ENCODE measurements at places on chromosomes 16 and 17.

GRCh38 chr16:80707686-80708085, 96.7 kb downstream of the CDYL2 start:
- DNase-seq: no peak

DNA sequence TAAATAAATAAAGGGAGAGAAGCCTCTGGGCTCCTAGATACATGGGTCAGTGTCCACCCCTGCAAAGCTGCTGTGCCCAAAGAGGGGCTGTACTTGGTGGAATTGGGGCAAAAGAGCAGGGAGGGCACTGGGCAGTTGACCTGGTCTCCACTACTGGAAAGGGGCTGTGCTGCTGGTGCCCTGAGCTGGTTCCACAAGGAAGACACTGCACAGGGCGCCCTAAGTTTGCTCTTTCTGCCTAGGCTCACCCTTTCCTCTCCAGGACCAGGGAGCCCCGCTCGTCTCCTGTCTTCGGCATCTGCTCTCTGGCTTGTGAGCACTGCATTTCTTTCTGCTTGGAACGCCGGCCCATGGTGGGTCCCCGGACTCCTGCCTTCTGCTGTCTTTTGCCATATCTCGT, 161.9 kb downstream of the SEC14L1 start:
- DNase-seq: no peak

- DNase-seq: no peak
Observed at GRCh38 chr16:28101533-28101890, 38.0 kb upstream of the GSG1L start.

- DNase-seq: no peak
Observed at GRCh38 chr17:76944477-76944876, 76.3 kb downstream of the MGAT5B start.

GRCh38 chr16:68756239-68756915, 19.3 kb downstream of the CDH1 start:
- peak; percentile 93 for DNase-seq

GRCh38 chr16:23524886-23525285, 14.6 kb upstream of the GGA2 start:
- no peak for DNase-seq

GRCh38 chr16:83083361-83083760, 456.6 kb downstream of the CDH13 start:
- no peak for DNase-seq

- DNase-seq: no peak
Observed at GRCh38 chr17:1031711-1032110, 34.8 kb downstream of the TIMM22 start.

DNA sequence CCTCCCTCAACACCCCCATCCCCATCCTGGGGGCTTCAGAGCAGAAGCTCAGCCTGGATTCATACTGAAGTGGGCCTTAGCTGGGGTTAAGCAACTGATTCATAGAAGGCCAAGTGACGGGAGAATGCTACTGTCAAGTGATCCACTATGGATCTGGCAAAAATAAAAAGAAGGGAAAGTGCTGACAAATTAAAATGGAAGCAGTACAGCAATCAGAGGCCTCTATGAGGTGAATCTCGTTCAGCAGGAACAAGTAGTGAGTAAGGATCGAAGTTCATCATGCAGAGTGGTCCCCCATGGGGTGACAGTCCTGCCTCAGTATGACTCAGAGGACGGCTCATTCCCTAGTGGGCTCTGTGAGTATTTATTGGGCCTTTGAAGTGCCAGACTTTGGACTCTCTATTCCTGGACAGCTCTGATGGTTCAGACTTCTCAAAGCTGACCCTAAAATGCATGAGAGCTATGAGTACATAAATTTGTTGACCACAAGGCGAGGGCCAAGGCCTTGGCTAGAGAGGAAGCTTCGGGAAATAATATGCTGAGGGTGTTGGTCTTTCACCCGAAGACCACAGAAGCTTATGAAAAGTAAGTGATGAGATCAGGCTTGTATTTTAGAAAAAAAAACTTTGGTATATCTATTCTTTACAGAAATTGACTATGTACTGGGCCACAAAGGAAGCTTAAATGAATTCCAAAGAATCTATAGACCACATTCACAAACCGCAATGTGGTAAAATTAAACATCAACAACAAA, 5.3 kb upstream of the NSMCE1 start:
- DNase-seq: no peak

- no peak for DNase-seq
Observed at GRCh38 chr16:87661561-87661960, 59.3 kb downstream of the JPH3 start.

GRCh38 chr16:53892155-53892554, 188.2 kb downstream of the FTO start:
- peak; percentile 25 for DNase-seq

GRCh38 chr17:17425591-17425990, 51.2 kb upstream of the MED9 start:
- DNase-seq: no peak

DNA sequence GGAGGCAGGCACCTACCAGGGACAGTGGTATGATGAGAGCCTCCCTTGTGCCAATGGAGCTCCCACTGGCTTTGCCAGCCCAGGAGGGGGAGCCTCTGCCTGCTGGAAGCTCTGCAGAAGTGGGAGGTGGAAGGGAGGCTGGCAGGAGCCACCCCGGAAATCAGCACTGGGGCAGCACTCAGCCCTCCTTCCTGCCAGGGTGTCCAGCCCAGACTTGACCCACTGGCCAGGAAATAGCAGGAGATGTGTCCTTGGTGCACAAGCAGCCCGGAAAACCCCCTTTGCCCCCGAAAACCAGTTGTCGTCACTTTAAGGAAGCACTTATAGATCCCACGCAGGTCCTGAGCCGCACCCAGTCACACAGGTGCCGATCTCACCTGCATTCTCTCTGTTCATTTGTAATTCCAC, 49.3 kb upstream of the CACNG4 start:
- DNase-seq: peak; percentile 16

- no peak for DNase-seq
Observed at GRCh38 chr17:62629556-62630364, 2.3 kb downstream of the MRC2 start.

- no peak for DNase-seq
Observed at GRCh38 chr17:81239714-81240555, 817 bp downstream of the NDUFAF8 start.

GRCh38 chr16:10968498-10968897, 24.1 kb downstream of the CLEC16A start:
- no peak for DNase-seq

DNA sequence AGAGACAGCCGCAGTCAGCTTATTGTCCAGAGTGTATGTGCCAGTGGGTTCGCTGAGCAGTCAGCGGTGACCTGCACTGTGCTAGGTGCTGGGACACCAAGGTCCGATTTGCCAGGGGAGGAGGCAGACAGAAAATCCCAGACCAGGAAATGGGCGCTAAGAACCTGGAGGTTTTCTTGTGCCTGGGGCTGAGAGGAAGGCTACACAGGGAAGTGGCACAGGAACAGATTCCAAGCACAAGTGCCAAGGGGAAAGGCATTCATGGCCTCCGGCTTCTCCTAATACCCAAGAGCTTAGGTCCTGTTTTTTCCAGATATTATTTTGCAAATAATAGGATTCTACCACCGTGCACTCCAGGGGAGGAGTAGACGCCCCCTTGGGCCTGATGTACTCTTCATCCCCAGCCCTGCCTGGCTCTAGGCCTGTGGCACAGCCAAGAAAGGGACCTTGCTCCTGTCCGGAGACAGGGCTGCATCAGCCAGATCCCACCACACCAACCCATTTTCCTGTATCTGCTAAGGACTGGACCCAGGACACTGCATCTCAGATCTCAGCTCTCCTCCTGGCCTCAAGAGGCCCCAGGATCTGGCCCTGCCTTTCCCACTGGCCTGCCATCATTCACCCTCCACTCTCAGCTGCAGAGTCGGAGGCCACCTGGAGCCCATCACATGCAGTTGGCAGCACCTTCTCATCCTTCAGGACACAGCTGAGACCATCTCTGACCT, 187.2 kb downstream of the NTN1 start:
- DNase-seq: no peak

GRCh38 chr16:28291651-28292626, at the start of gene SBK1:
TSS of gene SBK1 (plus strand) at chr16:28292525. CDS start at chr16:28317392, 24,867 bp downstream.
- DNase-seq: peak; percentile 89

- no peak for DNase-seq
Observed at GRCh38 chr17:78375401-78376151, 2.9 kb upstream of the PGS1 start.

- DNase-seq: no peak
Observed at GRCh38 chr17:27492470-27492869, 36.2 kb downstream of the KSR1 start.

DNA sequence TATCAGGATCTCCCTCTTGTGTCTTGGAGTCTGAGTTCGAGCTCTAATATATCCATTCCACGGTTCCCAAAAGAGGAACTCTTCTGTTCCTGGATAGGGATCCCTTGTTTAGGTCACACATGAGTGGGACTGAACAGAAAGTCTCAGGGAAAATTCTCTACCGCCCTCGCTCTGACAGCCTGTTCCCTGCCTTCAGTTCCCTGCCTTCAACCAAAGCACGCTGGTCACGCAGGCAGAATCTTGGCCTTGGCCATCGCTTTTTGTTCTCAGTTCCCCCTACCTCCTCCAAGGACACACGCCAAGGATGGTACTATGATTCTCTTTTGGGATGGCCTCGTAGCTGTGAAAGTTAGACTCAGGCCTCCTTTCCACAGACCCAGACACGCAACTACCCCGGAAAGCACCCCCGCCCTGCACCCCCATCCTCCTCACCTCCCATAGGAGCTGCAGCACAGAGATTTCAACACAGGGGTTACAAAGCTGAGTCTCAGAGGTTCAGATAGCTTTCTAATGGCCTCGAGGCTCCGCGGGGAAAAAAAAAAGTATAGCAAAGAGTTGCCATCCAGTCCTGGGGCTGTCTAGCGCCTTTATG, 1.5 kb upstream of the SHISA6 start:
- DNase-seq: no peak

GRCh38 chr17:40068129-40068581, 5.4 kb downstream of the THRA start:
- DNase-seq: no peak

DNA sequence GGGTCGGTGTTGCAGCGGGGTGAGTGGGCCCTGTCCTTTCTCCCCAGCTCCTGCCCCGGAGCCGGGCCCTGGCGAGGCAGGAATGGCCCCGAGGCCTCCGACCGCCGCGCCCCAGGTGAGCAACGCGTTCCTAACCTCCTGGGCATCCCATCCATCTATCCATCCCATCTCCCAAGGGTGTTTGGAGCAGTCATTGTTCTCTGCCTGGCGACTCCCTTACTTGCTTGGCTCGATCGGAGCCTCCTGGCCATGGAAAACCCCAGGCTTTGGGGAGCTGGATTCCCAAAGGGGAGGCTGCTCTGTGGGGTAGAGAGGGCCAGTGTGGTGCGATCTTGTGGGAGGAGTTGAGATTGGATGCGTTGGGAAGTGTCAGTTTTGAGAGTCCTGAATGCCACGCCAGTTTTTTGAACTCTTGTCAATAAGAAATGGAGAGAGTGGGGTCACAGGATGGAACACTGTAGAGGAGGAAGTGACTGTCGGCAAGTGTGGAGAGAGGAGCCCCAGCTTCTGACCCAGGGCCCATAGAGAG, 684 bp downstream of the ZFP90 start:
- peak; percentile 33 for DNase-seq

DNA sequence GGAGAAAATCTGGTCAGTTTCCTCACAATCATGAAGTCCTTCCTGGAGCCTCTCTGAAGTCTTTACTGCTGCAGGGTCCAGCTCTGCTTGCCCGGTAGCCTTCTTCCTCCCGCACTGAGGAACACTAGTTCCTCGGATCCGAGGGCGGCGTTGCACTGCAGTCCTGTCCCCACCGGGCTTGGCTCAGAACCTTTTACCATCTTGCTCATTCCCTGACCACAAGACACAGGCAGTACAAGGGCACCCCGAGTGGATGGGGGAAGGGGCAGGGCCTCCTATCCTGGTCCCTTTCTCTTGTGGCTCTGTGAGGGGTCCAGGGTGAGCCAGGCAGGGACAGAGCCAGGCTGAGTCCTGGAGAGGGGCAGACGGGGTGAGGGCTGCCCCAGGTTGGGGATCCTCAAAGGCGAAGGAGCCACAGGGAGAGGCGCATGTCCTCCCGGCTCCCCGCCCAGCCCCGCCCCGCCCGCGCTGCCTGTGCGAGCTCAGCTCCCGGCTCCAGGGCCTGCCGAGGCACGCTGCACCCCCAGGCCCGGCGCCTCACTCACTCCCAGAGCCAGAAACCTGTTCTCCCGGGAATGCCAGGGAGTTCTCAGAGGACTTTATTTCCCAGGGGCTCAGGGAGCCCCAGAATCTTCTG, 1.5 kb downstream of the FOXN1 start:
- no peak for DNase-seq

- DNase-seq: no peak
Observed at GRCh38 chr17:34699181-34699580, 119.8 kb downstream of the TMEM132E start.

DNA sequence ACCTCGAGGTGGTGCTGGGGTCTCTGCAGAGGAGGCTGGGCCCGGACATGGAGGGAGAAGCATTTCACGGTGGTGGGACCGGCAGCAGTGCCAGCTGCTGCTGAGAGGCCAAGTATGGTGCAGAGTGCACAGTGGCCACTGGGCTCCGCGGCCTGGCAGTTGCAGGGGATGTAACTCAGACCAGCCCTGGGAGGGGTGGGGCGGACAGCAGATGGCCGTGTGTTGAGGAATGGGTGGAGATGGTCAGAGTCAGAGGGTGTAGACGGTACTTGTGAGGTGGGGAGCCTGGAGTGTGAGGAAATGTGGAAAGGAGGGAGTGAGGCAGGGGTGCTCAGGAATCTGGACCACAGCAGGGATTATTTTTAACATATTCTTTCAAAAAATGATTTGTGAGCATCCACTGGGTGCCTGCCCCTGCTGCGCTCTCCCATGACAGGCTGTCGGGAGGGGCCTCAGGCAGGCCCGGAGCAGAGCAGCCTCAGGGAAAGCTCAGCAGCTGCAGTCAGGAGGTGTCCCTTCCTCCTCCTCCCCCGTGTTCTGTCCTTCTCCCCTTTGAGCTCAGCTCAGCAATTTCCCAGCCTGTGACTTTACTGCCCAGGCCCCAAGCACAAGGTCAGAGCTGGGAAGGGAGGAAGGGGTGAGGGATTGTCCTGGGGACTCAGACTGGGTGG, 113.1 kb downstream of the RAP1GAP2 start:
- DNase-seq: no peak

DNA sequence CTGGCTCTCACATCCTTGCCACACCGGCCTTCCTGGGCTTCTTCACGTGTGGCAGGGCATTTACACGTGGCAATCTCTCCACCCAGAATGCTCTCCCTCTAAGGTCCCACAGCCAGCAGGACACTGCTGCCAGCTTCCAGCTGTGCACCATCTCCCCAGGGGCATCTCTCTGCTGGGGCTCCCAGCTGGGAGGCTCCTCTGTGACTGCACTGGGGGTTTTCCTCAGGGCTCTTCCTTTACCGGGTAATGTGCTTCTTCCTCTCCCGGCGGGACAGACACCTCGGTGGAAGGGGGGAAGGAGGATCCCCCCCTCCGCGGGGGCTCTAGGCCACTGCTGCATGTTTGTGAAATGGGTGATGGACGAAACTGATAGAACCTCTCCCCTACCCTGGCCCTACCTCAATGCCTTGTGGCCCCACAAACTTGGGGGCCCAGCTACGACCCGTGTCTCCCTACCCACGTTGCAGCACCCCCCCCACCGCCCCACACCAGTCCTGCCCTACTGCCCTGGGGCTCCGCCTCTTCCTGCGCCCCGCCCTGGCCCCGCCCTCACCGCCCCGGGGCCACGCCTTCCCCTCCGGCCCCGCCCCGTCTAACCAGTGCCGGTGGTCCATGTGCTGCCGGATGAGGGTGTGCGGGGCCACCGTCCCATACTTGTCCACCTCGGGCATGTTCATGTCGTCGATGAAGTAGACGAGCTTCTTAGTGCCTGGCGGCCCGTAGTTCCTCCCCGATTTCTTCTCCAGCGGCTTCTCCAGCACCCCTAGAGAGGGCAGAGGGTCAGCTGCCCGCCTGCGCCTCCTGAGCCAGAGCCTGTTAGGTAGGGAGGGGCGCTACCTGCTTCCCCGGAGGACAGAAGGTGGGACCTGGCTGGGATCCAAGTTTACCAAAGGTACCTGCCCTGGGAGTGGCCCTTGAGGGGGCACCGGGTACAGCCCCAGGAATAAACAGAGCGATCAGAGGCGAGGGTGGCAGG, 92.6 kb downstream of the DNAH17 start:
- peak; percentile 32 for DNase-seq

Measured in NCI-H345 (cell line).